Stimulated activated naive B cell treated with anti-CD40 and anti-IgM and Interleukin-4, amounts not matched to agents 10 μg/mL and 1 μg/mL and 100 μg/mL, for 72 hours (primary cell): ENCODE measurements at places on chromosomes 1 and 21.

GRCh38 chr21:45963232-45963570 is 18.4 kb upstream of the COL6A1 start:
- no peak for DNase-seq

DNA sequence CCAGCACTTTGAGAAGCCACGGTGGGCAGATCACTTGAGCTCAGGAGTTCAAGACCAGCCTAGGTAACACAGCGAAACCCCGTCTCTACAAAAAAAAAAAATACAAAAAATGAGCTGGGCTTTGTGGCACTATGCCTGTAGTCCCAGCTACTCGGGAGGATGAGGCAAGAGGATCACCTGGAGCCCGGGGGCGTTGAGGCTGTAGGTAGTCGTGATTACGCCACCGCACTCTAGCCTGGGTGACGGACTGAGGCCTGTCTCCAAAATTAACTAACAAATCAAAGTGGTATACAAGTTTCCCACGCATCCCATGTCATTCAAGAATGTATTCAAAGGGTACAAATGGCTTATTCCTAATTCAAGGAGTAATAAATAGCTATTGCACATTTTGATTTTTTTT is 2.4 kb downstream of the AUNIP start:
- no peak for DNase-seq

DNA sequence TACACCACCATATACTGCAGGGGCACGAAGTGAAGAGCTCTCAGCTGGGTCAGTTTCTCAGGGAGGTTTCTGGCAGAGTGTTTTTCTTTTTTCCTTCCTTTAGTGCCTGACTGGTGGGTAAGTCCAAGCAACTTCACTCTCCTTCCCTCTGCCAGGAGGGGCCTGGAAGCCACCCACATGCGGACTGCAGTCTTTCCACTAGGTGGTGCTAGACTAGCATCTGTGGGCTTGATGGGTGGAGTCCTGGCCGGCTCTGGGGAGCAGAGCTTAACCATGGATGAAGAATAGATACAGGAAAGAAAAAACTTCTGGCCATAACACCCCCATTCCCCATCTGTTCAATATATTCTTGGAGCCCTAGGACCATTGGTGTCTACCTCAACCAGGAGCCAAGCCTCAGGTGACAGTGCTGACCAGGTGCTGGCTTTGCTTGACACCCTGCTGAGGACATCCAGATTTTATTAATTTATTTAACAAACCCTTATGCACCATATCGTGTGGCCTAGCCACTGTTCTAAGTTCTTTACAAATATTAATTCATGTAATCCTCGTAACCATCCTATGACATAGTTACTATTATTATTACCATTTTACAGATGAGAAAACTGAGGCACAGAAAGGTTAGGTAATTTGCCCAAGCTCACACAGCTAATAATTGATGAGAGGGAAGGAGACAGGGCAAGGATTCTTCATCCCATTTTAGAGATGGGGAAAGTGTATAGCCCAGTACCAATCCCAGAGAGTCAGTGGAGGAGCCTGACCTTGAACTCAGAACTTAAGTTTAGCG is 126.7 kb upstream of the CSF3R start:
- DNase-seq = peak; percentile 38

DNA sequence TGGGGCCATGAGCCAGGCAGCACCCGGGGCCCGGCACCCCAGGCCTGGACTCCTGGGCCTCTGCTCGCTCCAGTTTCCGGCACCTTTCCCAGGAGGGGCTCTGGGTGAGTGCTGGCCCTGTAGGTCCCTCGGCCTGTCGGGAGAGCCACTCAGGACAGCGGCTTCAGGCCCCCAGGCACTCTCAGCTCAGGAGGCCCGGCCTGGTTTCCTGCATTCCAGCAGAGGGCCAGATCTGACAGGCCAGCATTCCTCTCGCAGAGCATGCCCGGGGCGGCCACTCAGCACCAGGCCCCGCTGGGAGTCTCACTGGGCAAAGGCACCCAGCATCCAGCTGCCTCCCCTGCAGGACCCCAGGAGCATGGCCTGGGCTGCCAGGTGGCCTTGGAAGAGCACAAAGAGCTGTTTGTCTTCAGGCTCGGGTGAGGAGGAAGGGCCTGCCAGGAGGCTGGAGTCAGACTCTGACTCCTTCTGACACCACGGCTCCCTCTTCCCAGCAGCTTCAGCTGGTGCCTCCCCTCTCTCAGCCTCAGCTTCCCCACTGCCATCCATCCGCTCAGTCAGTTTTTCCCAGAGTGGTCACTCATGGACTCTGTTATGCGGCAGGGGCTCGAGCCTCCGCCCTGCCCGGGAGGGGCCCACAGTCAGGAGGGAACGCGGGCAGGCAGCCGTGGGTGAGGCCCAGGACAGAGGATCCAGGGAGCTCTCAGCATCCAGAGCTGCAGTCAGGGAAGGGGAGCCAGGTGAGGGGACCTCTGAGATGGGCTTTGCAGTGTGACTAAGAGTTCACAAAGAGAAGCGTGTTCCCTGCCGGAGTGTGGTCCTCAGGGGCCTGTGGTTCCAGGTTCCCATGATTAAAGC is 51.7 kb downstream of the WNT9A start:
- DNase-seq = no peak

DNA sequence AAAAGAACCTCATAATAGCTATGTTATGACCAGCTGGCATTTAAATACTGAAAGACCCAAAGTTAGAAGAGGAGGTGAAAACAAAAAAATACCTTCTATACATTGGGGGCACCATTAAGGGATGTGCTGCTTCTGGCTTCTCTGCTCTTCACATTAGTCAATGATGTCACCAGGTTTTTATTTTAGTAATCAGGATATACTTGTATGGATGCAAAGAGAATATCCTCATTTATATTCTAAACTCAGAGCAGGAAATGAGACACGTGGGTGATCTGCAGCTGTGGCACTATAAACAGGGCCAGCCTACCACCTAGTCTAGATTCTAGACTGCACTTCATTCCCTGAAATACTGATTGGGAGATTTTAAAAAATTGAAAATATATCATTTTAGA is 51.2 kb downstream of the WLS start:
- DNase-seq = peak; percentile 17

GRCh38 chr1:55364216-55364615 is 149.1 kb upstream of the USP24 start:
- DNase-seq = no peak

DNA sequence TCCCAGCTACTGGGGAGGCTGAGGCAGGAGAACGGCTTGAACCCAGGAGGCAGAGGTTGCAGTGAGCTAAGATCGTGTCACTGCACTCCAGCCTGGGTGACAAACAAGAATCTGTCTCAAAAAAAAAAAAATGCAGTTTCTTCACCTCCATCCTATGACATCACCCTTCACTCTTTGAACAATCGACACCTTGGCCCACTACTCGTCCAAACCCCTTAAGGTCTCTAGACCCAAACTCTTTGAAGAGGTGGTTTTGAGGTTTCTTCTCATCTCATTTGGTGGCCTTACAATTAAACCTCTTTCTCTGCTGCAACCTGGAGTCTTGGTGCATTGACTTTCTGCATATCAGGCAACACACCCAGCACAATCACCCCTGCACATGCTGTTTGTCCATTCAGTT is 86.1 kb downstream of the SLC16A1 start:
- no peak for DNase-seq

GRCh38 chr1:145962157-145963102 is 1.9 kb downstream of the ANKRD34A start:
- DNase-seq = no peak

DNA sequence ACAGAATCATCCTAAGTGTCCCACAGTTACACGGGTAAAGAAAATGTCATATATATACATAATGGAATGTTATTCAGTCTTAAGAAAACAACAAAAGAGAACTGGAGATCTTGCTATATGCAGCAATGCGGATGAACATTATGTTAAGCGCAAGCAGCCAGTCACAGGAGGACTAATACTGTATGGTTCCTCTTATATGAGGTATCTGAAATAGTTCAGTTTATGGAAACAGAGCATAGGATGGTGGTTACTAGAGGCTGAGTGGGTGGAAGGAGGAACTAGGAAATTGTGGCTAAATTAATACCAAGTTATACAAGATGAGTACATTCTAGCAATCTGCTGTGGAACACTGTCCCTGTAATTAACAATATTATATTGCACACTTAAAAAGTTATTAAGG is 834.3 kb downstream of the KCNT2 start:
- no peak for DNase-seq

DNA sequence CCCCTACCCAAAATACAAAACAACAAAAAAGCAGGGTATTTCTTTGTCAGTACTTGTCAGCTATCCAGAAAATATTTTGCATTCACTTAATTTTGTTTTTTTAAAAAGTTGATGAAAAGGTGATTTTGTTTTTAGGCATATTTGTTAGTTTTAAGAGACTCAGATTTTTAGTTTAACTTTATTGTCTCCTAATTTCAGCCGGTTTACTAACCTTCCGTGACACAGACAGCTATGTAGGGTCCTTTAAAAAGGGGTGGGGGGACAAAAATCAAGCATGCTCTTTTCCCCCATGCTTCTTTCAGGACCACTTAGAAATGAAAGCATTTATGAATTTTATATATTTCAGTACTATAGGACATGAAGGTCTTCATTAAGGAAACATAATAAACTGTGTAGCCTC is 1.6 kb downstream of the PBX1 start:
- DNase-seq = no peak

DNA sequence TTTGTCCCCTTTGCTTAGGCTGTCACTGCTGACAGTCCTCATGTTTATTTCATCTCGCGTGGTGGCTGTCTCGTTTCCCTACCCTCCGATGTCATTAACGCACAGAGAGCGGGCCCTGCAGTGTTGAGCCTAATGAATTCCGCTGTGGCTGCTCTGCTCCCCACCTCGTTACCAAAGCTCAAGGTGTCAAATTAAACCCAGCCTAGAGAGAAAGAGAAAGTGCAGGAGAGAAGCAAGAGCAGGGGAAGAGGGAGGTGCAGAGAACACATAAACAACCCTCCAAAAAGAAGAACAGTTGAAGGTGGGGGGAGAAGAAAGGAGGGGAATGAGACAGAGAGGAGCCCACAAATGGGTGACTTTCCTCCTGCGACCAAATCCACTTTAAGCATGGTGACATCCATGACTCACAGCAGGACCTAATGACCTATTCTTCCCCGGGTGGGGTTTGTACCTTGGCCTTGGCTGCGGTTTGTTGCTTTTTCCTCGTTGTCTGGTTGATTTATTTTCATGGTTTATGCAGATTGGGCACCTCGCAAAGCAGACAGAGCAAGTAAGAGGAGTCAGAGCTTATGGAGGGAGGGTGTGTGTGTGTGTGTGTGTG is 92.5 kb downstream of the PBX1 start:
- DNase-seq = no peak
